ENCODE measurements at places on chromosomes 4 and X.

GRCh38 chr4:34293459-34293858 lies 1950.9 kb downstream of the ARAP2 start:
- no peak for DNase-seq

- DNase-seq, result no peak
Measured at GRCh38 chrX:103889216-103889615, 57.2 kb upstream of the RAB9B start.

DNA sequence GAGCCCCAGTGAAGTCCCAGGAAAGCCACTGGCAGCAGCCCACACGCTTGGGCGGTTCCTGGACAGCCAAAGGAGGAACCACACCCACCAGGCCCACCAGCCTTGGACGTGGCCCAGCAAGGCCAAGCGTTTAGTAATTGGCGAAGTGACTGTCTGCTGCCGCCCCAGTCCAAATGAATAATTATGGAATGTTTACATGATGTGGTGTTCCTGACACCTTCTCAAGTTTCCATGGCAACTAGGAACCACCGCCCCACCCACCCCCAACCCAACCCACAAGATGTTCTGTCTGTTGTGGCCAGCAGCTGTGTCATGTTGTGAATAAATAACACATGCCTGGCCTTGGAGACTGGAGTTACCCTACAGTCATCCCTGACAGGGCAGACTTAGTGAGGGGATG lies 22.3 kb downstream of the APLN start:
- no peak for DNase-seq

GRCh38 chrX:829145-829544 lies 198.6 kb downstream of the SHOX start:
- DNase-seq, result no peak

- no peak for DNase-seq
Measured at GRCh38 chr4:165725352-165725751, 147.7 kb upstream of the TLL1 start.

DNA sequence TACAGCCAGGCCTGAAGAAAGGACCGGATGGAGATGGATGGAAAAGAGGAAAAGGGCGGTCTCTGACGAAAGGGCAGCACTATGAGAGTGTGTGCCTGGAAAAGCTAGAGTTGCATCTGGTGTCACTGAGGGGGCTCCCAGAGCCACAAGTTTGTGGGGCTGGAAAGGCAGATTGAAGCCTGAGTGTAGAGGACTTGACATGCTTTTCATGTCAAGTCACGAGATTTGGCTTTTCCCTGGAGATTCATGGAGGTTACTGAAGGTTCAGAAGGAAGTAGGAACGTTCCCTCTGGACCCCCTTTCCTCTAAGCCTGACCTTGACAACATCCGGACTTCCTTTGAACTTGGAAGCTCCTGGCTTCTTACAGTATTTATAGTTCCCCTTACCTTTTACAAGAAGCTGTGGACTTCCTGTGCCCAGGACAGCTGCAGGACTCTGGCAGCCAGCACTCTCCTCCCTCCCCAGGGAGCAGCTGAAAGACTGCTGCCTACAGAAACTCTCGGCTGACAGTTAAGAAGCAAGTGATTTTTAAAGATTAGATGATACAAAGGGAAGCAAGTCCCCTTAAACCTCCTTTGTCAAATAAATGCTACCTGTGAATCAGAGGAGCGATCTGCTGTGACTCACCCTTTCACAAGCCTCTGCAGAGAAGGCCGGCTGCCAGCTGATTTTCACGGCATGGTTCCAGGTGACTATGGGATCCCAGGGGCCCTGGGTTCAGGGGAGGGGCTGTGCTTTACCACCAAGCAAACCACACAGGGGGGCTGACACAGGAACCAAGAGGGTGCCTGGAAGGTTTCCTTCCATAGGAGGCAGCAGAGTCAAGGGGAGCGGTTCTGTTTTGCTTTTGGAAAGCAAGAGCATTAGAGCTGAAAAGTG lies 72.9 kb upstream of the STIM2 start:
- DNase-seq, result peak; percentile 6

- DNase-seq, result no peak
Measured at GRCh38 chr4:32462944-32463343, 1742.8 kb downstream of the PCDH7 start.

DNA sequence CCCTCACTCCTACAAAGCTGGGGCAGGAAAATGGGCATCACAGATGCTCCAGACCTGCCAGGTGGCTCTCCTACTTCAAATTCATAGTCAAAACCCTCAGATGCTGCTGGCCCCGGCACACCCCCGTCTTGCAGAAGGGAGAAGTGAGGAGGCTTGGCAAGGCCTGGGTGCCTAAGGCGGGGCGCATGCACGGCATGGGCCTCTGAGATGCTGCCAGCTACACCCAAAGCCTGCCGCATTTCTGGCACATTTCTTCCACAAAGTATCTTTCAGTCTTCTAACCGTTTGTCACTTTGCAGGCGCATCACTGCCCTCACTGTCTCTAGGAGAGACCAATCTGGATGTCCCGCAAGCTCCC lies 19.6 kb downstream of the WDR1 start:
- no peak for DNase-seq

DNA sequence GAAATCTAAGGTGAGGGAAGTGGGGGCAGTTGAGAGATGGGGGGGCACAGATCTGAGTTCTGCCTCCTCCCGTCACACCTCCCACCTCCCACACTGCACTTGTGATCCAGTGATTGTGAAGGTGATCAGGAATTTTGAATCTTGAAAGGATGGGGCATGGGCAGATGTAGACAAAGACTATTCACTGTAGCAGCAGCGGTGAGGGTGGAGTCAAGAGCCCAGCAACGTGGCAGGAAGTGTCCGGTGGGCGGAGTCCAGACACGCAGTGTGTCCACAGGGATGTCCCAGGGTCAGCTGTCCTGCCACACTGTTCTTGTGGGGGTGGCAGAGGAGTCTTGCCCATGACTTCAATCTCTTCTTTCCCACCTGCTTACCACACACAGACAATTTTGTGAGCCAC lies 330.5 kb upstream of the GALNT7 start:
- DNase-seq, result no peak

- DNase-seq, result no peak
Measured at GRCh38 chr4:111847296-111848008, 297.8 kb upstream of the FAM241A start.

DNA sequence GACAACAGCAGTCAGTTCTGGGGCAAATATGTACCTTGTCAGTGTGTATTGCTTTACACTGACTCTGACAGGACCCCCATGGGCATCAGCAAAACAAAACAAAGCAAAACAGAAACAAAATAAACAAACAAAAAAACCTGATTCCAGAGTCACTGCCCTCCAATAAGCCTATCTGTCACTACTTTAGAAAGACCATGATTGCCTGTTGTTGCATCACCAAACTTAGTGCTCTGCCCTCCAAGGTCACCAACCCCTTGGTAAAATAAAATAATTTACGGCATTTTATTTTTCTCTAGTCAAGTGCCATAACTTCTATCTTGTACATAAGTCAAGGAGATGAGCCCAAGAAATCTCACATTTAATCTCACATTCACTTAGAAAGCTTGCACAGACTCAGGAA lies 120.9 kb upstream of the ADAMTS3 start:
- no peak for DNase-seq

GRCh38 chrX:7146703-7147412 lies 654 bp upstream of the STS start:
- DNase-seq, result no peak

- no peak for DNase-seq
Measured at GRCh38 chrX:80876877-80877276, 67.2 kb upstream of the BRWD3 start.

DNA sequence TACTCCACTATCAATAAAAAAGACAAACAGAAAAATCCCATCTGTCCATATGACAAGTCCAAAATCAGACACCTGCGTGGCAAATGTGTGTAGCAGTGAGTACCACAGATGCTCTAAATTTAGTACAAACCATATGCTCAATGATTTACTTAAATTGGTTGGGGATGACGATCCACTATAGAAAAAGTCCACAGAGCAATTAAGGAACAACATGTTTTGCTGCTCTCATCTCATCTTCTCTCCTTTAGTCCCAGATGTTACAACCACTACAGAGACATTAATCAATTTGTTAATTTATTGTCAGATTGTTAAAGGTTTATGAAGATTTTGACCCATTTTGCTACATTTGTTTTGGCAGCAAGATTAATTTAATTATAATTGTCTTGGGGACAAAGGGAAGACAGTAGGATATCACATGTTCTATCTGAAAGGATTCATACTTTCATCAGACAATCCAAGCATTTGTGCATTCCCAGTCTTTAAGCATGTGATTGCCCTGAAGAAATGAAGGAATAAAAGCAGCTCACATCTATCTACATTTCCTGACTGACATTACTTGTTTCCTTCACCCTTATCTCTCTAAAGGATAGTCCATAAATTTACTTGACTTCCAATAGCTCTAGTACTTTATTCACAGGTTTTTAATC lies 2268.1 kb downstream of the PCDH7 start:
- DNase-seq, result no peak

DNA sequence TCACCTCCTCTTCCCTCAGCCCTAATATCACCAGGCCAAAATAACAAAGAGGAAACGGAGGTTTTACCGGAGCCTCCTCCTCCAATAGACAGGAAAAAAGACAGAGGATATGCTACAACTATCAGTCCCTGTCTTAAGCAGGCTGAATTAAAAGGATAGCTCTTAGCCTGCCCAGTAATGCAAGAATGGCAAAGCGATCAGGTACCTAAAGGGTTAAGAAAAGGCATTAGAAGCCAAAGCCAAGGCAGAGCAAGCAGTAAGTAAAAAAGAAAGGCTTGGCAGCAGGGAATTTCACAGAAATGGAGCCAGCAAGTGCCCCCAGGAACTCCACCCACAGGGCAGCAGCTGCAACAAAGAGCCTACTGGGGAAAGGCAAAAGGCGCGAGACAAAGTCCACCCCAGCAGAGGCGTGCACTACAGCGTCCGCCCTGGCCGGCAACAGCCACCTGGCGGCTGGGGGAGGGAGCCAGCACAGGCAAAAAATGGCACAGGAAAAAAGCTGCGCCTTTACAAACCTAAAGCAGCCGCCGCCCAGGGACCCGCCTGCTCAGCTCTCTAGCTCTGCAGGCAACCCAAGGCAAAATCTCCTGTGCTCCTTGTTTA lies 220.6 kb upstream of the ZC4H2 start:
- DNase-seq, result no peak
